ENCODE measurements at places on chromosomes 11 and 22. TPM values are rescaled to one million over a fixed set of nuclear protein-coding genes. Genes with fewer than 3 reads are reported as not detected.

The DCDC1 gene
- total RNA-seq: 1.2 TPM

The LRP5 gene
- 30.8 TPM for total RNA-seq

The LARGE1 gene
- 27.9 TPM for total RNA-seq

The MUC2 gene
- total RNA-seq: not detected

The SLC35E4 gene
- 1.6 TPM for total RNA-seq

The GLYATL2 gene
- total RNA-seq: 3.8 TPM

The TMPRSS4 gene
- 15.0 TPM for total RNA-seq

The RFPL3 gene
- total RNA-seq: not detected

The FLRT1 gene
- 1.7 TPM for total RNA-seq

The PARVG gene
- 5.8 TPM for total RNA-seq

The DRD2 gene
- total RNA-seq: 0.32 TPM

The NXPE4 gene
- not detected for total RNA-seq

The CARD10 gene
- total RNA-seq: 4.5 TPM

The ZNF70 gene
- total RNA-seq: 9.9 TPM

The POU2AF3 gene
- total RNA-seq: 2.5 TPM

The GAS2 gene
- 18.8 TPM for total RNA-seq

The SLCO2B1 gene
- 11.7 TPM for total RNA-seq

The QSER1 gene
- total RNA-seq: 78.0 TPM

The FAM89B gene
- total RNA-seq: 10.9 TPM

The DNHD1 gene
- total RNA-seq: 13.4 TPM

The CALCA gene
- not detected for total RNA-seq

The CDHR5 gene
- not detected for total RNA-seq

The CRYBA4 gene
- total RNA-seq: not detected

The MYO18B gene
- 4.8 TPM for total RNA-seq

Measured in urinary bladder (tissue), 4 donors.